Effector CD8-positive, alpha-beta T cell (primary cell): ENCODE measurements at places on chromosomes 12 and 14.
A peak's percentile ranks its signal among the peaks of the same experiment; 100 is the strongest.

DNA sequence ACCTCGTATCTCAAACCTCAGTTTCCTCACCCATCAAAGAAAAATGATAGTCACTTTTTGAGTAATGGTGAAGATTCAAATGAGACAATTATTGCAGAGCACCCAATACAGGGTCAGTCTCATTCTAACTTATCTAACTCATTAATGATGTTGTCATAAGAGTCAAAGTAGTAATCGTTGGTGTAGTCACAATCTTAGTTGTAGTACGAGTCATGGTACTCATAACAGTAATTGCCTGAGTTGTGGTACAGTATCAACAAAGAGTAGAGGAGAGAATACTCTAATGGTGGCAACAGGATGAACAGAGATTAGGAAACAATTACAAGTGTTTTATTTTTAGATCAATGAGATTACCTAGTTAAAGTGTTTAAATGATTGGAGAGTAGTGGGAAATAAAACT lies 93.6 kb upstream of the TMTC2 start:
- no peak for DNase-seq

DNA sequence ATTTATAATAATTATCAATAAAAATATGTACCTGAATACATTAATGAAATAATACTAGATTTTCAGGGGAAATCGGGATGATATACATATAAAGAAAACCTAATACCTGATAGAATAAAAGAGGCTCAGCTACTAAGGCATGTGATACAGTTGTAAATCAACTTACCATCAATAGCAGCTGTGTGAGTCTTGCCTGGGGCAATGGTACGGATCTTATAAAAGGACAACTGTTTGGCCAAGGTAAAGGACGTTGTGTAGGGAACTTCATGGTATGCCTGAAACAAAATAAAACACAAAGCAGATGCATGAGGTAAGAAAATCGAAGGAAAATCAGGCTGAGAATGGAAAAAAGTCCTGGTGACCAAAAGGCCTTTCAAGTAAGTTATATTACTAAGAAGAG lies 25.4 kb downstream of the NEK9 start:
- no peak for DNase-seq

DNA sequence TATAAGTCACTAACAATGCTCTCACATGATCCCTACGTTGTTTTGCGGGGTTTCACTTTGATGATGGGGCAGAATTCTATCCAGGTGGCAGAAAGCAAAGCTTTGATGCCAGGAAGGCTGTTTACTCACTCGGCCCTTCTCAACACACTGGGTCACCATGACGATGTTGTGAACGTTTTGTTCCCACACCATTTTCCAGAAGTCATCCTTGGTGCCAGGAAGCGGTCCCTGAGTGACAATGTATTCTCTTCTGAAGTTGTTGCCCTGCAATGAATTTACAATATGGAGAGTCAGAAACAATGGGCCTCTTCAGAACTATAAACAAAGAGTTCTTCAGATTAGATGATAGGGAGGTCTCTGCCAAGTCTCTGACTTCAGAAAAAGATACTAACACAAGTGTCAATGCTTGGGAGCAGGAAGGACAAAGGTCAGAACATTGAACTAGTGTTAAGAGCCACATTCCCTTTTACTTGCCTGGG lies 101.3 kb downstream of the PTPRB start:
- no peak for DNase-seq

- DNase-seq = no peak
Measured at GRCh38 chr12:78176643-78177042, 345.9 kb downstream of the NAV3 start.

DNA sequence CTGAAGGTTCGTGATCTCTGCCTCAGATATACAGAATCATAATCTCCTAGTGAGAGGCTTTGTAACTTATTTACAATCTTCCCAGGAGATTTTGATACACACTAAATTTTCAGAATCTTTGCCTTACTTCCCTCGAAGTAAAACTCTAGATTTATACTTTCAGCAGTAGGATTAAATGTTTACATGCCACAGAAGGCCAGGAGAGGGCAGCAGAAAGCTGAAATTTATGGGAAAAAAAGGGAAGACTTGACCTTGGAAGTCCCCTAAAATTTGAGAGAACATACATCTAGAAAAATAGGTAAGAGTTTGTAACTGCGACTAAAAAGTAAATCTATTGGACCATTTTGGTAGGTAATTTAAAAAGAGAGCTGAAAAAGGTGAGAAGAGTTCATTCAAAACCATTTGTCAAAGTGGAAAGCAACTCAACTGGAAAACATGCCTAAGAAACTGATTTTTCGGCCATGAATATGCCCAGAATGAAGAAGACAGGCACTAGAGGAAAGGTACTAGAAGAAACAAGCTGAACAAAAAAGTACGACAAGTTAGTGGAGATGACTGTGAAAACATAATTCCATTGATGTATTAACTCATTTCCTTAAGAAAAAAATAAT lies 242.0 kb upstream of the MDGA2 start:
- DNase-seq = no peak

DNA sequence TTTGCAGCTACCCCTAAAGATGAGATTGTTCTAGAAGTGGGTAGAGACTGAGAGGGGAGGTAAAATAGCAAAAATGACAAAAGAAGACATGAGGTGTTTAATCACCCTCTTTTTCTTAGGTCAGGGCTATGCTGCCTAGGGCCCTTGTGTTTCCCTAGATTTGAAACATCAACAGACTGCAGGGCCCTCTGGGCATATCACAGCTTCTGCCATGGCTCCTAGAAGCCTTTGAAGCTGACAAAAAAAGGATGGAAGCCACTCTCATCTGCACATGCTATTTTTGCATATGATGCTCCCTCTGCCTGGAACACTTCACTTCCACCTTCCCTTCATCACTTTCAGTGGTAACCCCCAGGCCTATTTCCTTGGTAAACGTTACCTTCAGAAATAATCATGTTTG lies 68.1 kb downstream of the BTG1 start:
- DNase-seq = no peak

GRCh38 chr14:23828001-23828400 lies 125.6 kb upstream of the DHRS4 start:
- DNase-seq = no peak

GRCh38 chr14:31886156-31886835 lies 190.8 kb upstream of the ARHGAP5 start:
- DNase-seq = no peak

DNA sequence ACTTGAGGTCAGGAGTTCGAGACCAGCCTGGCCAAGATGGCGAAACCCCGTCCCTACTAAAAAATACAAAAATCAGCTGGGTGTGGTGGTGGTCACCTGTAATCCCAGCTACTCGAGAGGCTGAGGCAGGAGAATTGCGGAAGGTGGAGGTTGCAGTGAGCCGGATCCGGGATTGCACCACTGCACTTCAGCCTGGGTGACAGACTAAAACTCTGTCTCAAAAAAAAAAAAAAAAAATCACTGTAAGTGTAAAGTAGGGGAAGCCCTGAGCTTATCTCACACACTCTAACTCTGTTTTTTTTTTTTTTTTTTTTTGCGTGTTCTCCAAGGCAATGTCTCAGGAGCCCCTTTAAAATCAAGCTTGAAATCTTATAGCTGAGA lies 421 bp upstream of the RBMS2 start:
- DNase-seq = no peak

- DNase-seq = no peak
Measured at GRCh38 chr14:76289276-76289675, 86.7 kb upstream of the ESRRB start.

DNA sequence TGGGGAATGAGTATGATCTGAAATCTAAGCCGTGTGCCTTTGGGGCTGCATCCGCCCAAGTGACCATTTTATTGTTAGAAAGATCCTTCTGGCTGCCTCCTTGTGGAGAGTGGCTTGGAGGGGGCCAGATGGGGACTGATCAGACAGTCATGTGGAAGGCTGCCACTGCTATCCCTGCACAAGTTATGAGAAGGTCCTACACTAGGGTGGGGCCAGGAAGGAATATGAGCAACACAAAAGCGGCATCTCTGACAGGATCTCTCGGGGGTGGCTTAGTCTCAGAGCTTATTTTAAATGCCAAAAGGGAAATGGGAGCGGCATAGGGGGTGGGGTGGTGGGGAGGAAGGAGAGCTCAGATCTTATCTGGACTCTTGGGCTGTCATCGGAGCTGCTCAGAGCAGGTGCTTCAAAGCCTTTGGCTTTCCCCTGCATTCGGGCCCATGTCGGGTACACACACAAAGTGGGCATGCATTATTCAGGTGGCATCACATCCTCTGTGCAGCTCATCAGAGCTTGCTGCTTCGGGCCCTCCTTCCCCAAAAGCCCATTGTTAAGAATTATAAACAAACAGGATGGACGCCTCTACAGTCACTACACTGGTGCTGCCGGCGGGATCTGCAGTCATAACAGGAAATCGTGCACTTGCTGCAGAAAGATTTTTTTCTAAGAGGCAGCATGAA lies 805.4 kb downstream of the VRK1 start:
- DNase-seq = peak; percentile 48

- DNase-seq = no peak
Measured at GRCh38 chr12:128798571-128799341, 25.0 kb downstream of the SLC15A4 start.

DNA sequence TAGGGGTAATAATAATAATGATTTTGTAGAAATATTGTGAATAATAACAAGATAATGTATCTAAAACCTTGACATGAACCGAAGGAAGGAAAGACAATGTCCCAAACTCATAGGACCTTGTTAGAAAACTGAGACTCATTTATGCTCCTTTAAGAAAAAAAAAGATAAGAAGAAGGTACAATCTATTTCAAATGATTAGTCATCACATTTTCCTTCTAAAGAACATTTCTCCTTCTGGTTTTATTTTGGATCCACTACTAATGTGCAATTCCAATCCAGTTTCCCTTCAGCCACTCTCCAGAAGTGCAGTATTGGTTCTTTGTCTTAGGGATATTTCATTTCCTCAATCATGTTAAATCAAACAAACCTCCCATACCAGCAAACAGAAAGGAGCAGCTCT lies 526.7 kb downstream of the FUT8 start:
- DNase-seq = no peak

DNA sequence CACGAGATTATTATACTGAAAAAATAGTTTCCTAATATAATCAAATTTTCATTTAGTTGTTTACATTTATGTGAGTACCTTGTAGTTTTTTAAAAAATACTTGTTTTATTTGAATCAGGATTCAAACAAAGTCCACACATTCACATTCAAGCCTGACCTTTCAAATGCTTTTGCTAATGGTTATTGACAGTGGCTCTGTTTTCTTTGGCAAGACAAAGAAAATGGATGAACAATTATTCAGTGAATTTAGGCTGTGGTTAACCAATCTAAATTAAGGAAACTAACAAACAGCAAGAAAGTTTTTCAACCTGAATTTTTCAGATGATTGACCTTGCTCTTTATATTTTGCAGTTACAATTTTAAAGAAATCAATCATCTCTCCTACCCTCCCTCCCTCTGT lies 9.7 kb downstream of the SLC4A8 start:
- DNase-seq = no peak

GRCh38 chr14:59484639-59485175 lies 390 bp downstream of the JKAMP start:
- DNase-seq = no peak

DNA sequence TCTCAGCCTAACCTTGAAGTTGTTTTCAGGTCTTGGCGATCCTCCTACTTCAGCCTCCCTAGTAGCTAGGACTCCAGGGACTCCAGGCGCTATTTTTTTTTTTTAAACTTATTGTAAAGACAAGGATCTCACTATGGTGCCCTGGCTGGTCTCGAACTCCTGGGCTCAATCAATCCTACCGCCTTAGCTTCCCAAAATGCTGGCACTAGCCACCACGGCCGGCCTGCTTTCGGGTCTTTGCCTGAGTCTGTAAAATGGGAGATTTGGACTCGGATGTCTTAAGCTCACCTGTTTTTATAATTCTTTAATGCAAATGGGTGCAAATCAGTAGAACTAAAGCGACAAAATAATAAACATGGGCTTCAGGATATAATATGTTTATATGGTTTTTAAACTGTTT lies 858 bp upstream of the SYT10 start:
- DNase-seq = no peak

DNA sequence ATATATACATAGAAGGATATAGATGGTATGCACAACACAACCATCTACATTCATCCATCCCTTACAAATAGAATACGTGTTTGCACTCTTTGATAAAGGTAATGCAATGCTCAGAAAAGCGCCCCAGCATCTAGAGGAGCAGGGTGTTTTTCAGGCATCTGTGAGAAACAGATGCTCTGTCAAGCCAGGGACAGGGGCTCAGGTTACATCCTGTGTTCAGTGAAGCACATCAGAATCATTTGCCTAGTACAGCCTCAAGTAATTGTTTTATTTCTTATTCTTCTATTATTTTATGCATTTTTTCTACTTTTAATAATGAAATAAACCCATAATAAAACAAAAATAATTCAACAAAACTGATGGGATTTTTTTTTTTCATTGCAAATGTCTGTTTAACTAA lies 50.5 kb upstream of the HIF1A start:
- DNase-seq = no peak

GRCh38 chr14:99260116-99260515 lies 11.9 kb downstream of the BCL11B start:
- no peak for DNase-seq

DNA sequence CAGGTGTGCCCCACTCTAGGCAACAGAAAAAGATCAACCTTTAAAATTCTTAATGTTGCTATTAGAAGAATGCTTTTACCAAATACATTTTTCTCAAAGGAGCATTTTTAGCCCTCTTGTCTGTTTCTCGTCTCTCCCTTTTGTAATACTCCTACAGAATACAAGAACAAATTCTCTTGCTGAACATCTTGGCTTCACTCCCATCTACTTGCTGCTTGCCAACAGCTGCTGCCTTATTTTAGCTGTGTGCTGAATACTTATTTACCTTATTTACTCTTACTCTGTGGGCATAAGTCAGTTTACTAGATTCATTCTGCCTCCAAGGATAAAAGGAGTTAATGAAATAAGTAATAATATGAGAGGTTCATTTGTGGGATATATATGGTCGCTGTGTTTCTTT lies 70.8 kb downstream of the POLR3B start:
- DNase-seq = no peak

GRCh38 chr14:99360774-99361595 lies 89.0 kb upstream of the BCL11B start:
- no peak for DNase-seq

GRCh38 chr14:78631551-78631950 lies 461.4 kb downstream of the NRXN3 start:
- no peak for DNase-seq

GRCh38 chr12:111450676-111451075 lies 45.0 kb downstream of the SH2B3 start:
- DNase-seq = no peak

DNA sequence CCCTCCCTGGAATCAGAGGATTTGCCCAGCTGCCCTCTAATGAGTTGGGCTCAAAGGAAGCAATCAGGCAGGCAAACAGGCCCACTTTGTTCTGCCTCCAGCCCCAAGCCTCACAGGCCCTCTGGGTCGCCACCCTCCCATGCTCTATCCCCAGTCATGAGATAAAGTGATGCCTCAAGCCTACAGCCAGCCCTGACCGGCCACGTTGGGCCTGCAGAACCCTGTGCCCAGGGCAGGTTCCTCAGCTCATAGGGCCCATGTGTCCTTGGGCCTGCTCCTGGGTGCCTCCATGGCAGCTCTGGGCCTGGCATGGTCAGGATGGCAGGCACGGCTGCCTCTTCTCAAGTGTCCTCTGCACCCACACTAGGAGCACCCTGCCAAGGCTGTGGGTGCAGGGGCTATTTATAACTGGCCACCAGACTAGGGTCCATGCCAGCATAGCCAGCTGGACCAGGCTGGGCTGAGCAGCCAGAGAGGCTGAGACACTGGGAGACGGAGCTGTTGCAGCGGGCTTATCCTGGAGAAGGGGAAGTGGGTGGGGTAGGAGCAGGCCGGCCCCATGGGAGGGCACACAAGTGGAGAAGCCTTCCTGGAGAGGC lies 20.2 kb downstream of the HDAC7 start:
- no peak for DNase-seq
